Dermis blood vessel endothelial cell (primary cell): ENCODE measurements at places on chromosomes 11 and 22. TPM values are rescaled to one million over a fixed set of nuclear protein-coding genes. Genes with fewer than 3 reads are reported as not detected.

SMCO4 gene
- 6.2 and 25.5 TPM in 2 replicates for total RNA-seq

TH gene
- total RNA-seq, result not detected in 2 replicates

MMP3 gene
- total RNA-seq, result not detected in 2 replicates

C11orf42 gene
- total RNA-seq, result not detected in 2 replicates

PNPLA5 gene
- not detected in 2 replicates for total RNA-seq

KRTAP5-10 gene
- total RNA-seq, result not detected in 2 replicates

PEX16 gene
- 28.9 and 33.4 TPM in 2 replicates for total RNA-seq

MS4A15 gene
- total RNA-seq, result not detected in 2 replicates

ELMOD1 gene
- total RNA-seq, result 0.17 and 2.1 TPM in 2 replicates

AASDHPPT gene
- 41.5 and 56.0 TPM in 2 replicates for total RNA-seq

OR8G1 gene
- total RNA-seq, result not detected in 2 replicates

LDHAL6A gene
- total RNA-seq, result not detected in 2 replicates

LYVE1 gene
- 64.6 and 70.3 TPM in 2 replicates for total RNA-seq
